Fibroblast of villous mesenchyme (primary cell): ENCODE measurements at places on chromosomes 5 and 9. TPM values are rescaled to one million over a fixed set of nuclear protein-coding genes. Genes with fewer than 3 reads are reported as not detected.

- peak; percentile 91 for DNase-seq
Observed at GRCh38 chr9:86494644-86495111, 140.5 kb upstream of the TUT7 start.

DNA sequence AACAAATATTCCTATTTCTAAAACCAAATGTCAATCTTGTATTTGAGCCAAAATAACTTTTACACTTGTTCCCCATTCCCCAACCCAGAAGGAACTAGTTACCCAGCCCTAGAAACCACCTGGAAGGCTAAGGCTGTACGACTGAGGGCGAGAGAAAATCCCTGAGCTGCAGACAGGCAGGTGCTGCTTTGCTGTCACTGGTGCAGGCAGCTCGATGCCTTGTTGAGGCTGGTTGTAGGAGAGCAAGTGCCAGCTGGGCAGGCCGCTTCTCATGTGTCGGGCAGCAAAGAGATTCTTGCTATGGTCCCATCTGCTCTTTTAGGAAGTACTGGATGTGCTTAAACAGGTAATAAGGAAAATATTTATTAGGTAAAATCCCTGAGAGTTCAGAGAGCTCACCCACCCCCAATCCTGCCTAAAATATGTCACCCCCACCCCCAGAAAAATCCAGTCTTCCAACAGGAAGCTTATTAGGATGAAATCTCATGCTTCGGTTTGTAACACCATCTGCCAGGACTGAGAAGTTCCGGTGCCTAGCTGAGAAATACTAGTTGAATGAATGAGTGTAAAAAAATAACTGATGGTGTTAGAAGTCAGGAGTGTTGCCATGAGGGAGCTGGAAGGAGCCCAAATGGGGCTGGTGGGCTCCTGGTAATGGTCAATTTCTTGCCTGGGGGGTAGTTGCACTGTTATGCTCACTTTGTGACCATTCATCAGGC is 91.1 kb upstream of the DMRT1 start:
- DNase-seq: no peak

DNA sequence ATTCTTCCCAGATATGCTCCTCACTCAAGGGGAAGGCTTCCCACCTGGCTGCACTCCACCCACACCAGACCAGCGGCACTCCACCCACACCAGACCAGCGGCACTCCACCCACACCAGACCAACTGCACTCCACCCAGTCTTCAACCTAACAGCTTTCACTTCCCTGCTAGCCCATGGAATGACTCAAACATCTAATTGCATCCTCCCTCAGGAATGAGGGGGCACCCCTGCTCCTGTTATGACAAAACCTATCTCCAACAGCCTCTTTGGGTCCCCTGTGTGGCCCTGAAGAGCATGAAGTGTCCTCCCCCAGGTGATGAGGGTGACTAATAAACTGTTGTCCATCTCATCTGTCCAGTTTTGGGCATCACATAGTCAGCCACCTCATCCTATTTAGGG is 556.6 kb upstream of the TUSC1 start:
- no peak for DNase-seq

GRCh38 chr9:107242073-107243030 is 40.7 kb upstream of the RAD23B start:
- peak; percentile 27 for DNase-seq

DNA sequence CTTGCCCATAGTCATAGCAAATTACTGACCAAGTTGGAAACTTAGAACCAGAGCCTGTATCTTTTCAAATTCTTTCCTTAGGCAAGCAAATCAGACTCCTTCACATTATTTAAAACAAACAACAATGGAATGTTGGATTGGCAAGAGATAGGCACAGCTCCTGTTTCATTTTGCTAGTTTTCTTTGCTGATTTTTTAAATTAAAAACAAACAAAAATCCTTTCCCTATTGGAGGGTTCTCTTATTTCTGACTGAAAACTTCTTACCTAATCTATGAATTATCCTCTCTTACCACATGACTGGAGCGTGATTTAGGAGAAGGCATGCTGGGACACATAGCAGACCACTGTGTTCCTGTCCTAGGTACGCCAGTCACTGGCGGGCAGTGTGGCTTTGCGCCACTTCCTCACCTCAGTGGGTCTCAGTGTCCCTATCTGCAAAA is 63.0 kb downstream of the TTC39B start:
- DNase-seq: peak; percentile 55

DNA sequence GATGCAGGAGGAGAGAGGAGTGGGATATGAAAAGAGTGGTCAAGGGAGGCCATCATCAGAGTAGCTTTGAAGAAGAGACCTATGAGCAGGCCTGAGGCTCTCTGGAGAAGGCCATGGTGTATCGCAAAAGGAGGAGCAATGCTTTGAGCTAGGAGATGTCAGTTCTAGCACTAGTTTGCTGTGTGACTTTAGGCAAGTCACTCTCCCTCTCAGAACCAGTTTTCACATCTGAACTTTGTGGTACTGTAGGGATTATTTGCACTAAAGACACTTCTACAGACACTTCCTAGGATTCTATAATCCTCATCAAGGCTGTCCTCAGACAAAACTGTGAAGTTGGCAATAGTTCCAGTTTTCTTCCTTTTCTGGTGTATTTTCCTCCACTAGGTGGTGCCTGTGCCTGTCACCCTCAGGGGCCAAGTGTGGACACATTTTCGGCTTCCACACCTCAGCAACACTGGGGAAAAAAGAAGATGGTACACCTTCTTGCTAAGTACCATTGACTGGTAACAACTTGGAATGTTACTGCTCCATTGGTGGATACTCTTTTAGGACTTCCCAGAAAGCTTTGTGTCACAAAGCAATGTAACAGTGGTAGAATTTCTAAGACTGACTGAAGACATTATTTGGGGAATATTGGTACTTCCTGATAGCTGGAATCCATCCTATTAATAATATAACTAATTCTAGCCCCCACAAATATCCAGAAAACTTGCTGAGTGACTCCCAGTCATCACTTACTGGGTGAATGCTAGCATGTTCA is 9.9 kb downstream of the PAPPA start:
- DNase-seq: no peak

DNA sequence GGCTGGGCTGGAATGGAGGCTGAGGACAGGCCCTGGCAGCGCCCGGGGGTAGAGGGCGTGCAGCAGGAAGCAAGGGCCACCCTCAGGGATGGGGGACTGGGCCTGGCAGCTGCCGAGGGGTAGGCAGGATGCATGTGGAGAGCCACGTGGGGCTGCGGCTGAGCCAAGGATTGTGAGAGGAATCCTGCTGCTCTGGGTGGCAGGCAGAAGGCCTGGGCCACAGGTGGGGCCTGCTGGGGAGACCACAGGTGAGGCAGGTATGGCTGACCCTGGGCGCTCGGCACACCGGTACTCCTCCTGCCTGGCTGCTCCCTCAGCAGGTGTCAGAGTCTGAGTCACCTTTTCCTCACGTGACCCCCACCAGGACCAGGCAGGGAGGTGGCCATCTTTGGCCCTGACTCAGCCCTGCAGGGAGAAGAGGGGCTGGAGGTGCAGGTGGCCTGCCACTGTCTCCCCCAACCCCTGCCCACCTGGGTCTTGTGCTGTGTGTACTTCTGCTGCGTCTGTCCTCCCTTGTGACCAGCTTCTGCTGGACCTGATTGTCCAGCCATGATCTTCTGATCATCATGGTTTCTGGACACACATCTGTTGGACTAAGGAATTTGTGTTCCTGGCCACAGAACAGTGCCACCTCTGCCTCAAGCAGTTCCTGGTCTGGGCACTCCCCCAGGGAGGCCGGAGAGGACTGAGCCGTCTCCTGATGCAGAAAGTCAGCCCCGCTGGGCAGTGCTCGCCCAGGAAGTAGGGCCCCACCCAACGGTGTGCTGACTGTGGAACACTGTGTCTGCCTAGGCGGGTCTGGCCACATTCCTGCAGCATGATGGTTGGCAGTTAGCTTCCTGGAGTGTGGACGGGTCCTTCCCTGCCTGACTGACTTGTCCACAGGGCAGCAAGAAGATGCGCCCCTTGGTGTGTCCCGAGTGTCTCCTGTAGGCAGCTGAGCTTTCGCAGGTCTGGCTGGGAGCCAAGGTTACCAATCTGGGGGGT is 6.4 kb downstream of the ARRDC1 start:
- DNase-seq: peak; percentile 74

- DNase-seq: no peak
Observed at GRCh38 chr9:68919661-68920060, 94.3 kb downstream of the PRKACG start.

DNA sequence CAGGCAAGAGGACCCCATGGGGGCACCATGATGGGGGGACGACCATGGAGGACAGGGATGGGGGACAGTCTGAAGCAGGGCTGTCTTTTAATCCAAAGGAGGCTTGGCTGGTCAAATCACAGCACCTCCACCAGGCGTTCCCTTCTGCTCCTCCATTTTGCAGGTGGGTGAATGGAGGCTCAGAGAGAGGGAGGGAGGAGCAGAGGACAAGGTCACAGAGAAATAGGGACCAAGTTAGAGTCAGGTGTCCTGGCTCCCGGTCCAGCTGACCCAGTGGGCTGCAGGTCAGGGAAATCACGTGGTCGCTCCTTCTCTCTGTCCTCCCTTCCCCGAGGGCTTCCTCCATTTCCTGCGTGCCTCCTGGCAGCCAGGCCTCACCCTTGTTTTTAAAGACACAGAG is 156.4 kb upstream of the SMIM23 start:
- DNase-seq: no peak

DNA sequence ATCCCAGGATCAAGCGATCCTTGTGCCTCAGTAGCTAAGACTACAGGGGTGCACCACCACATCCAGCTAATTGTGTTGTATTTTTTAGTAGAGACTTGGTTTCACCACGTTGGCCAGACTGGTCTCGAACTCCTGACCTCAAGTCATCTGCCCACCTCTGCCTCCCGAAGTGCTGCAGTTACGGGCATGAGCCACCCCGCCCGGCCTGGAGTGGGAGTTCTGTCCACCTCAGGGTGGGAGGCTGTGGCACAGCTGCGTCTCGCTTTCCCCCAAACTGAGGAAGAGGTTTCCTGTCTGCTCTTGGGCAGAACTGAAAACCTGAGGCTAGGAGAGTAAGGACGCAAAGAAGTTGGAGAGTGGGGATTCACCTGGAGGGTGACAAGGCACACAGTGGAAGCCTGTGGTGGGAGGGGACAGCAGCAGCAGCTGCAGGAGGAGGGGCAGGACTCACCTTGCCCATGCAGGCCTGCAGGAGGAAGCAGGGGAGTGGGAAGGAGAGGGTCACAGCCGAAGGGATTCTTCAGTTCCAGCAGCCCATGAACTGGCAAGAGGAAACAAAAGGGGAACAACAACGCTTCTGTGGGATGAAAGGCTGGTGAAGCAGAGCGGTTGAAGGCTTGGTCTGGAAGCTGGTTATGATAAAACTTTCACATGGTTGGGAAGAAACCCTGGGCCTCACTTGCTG is 181.4 kb downstream of the GAS1 start:
- no peak for DNase-seq

- no peak for DNase-seq
Observed at GRCh38 chr9:127539982-127540663, 72.0 kb upstream of the STXBP1 start.

- DNase-seq: no peak
Observed at GRCh38 chr9:109401990-109402318, 81.1 kb upstream of the EPB41L4B start.

GRCh38 chr5:91397791-91398190 is 14.7 kb upstream of the ARRDC3 start:
- no peak for DNase-seq

DNA sequence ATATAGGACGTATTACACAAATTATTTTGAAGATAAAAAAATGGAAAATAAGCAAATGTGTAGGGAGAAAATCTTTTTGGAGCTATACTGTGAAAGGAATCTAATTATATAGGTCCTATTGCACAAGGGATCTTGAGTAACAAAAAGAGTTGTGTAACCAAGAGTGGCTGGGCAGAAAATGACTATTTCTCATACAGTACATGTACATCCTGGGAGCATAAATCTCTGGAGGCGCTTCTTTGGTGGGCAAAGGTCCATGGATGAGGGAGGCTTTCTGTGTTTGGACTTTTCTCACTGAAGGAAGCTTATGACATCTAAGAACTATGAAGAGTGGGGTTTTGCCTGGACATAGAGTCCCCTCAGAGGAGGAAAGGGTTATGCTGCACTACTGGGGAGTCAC is 29.8 kb downstream of the ANKS6 start:
- peak; percentile 49 for DNase-seq

GRCh38 chr5:66829826-66830225 is 233.6 kb downstream of the MAST4 start:
- peak; percentile 6 for DNase-seq

DNA sequence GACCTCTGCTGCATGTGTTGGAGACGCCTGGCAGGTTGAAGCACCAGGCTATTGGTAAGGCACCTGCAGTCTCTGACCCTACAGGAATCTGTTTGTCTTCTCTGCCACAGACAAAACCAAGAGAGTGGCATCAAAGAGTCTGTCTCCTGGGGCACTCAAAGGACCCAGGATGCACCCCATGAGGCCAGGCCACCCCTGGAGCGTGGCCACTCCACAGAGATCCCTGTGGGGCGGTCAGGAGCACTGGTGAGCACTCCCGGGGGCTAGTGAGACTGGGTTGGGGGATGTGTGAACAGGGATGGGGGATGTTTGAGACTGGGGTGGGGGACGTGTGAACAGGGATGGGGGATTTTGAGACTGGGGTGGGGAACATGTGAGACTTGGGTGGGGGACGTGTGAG is 240.3 kb downstream of the CACNA1B start:
- DNase-seq: no peak

DNA sequence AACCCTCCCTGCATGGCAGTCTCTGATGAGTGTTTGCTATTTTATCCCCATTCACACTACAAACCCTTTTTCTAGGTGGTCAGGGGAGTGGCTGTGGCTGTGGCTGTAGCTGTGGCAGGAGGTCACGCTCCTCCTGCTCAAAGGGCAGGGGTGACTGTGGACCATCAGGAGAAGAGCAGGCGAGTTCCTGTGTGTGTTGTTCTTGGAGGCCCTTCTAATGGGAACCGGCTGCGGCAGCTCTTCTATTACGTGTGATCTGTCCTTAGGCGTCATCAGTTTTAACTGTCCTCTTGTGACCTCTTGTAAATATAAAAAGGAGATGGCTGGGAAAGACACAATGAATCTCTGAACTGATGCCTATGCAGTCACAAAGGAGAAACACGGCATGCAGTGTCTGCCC is 65.1 kb downstream of the ANKH start:
- DNase-seq: peak; percentile 88

DNA sequence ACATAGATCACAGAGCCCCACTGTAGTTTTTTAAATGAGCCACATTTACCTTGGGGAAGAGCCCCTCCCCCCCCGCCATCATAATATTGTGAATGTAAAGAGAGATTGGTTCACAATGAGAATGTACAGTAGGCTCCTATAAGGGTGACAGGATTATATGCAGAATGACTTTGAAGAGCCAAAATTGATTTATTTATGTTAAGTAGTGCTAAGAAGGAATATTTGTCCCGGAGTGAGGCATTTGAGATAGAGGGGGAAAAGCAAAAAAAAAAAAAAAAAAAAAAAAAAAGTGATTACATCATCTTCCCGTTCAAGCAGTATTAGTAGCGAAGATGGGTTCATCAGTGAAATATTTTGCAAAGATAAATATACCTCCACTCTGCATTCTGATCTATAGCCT is 73.9 kb downstream of the PIK3R1 start:
- DNase-seq: peak; percentile 21

GGTA1 gene
- total RNA-seq: not detected in 2 replicates

ZNG1E gene
- 28.3 and 32.8 TPM in 2 replicates for total RNA-seq

QRFP gene
- total RNA-seq: not detected in 2 replicates

IL3 gene
- not detected in 2 replicates for total RNA-seq

SLC28A3 gene
- total RNA-seq: 0.32 and 0.43 TPM in 2 replicates

ECSCR gene
- not detected in 2 replicates for total RNA-seq

C9orf153 gene
- total RNA-seq: 0.32 TPM in 1 of 2 replicates, not detected in the other

PTBP3 gene
- 30.3 and 57.0 TPM in 2 replicates for total RNA-seq

SELENOP gene
- total RNA-seq: 15.5 and 31.1 TPM in 2 replicates

FBXL17 gene
- 16.8 and 20.3 TPM in 2 replicates for total RNA-seq

KIF24 gene
- total RNA-seq: 2.6 and 3.5 TPM in 2 replicates

PCDH12 gene
- under 0.01 TPM in 1 of 2 replicates, not detected in the other for total RNA-seq

AIF1L gene
- total RNA-seq: 0.32 and 0.43 TPM in 2 replicates
